ENCODE measurements at places on chromosomes 3 and 15.
A peak's percentile ranks its signal among the peaks of the same experiment; 100 is the strongest.

- DNase-seq, result no peak
Observed at GRCh38 chr3:20573175-20573574, 387.2 kb upstream of the SGO1 start.

DNA sequence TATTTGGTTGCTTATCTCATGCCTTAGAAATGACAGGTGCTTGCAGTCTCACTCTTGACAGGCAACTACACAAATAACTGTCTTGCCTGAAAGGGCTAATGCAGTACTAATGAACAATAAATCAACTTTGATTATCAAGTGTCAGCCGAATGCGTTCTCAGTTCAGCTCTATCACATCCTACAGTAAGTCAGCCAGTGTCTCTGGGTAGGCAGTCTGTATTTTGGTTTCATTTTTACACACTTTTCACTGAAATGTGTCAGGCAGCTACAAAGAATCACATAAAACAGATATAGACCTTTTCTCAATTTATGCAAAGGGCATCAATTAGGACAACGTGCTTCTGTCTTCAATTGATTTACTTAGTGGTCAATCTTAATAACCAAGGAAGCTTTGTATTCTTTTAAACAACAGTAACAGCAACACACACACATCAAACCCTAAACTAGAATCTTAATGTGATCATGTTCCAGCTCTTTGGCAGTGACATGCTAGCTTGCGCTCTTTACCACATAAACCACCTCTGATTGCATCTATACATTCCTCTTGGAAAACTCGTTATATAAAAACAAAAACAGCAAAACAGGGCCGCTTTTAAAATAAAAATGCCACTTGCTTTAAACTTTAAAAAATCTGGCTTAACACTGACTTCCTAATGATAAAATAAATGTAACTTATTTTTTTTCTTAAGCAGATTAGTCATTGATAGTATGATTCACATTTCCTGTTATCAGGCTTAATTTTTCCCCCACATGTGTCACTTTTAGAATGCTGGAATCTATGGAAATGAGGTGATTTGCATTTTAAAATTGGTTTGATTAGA is 520.4 kb downstream of the FOXP1 start:
- DNase-seq, result no peak

GRCh38 chr3:187750006-187750512 is 4.8 kb upstream of the BCL6 start:
- DNase-seq, result no peak

- DNase-seq, result no peak
Observed at GRCh38 chr3:153273217-153273616, 111.2 kb downstream of the RAP2B start.

GRCh38 chr3:23815879-23816278 is 10.1 kb downstream of the UBE2E1 start:
- no peak for DNase-seq

DNA sequence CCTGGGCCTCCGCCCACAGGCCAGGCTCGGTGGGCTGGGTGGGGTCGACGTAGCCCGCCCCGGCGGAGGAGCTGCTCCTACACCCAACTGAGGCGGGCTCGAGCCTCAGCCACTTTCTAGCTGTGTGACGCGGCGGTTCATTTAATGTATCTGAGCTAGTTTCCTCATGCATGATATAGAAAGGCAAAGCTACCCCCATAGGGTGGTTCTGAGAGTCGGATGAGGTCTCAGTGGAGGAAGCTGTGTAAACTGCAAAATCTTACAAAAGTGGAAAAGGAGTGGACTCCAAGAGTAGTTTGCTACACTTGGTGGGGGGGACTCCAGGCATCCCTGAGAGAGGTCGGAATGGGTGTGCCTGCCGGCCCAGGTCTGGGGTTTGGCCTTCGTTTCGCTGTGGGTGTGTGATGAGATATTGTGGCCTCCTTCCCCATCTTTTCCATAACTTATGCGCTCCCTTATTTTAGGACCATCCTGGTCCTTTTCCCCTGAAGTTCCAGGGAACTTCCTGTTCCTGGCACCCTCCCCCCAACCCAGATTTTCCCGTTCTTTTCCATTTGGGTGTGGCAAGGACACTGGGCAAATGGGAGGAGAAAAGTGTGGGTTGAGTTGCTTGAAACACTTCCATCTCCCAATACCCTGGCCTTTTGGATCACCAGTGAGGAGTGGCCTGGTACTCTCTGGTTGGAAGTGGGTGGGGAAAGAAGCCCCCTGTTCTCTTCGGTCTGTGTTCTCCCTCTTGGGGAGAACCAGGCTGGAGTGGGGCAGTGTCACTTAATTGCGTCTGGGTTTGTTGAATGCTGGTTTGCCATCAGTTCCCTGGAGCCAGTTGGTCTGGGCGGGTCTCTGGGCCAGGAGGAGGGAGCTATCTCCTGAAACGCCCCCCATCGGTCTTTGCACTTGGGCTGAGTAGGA is 1.1 kb downstream of the PDIA5 start:
- no peak for DNase-seq

DNA sequence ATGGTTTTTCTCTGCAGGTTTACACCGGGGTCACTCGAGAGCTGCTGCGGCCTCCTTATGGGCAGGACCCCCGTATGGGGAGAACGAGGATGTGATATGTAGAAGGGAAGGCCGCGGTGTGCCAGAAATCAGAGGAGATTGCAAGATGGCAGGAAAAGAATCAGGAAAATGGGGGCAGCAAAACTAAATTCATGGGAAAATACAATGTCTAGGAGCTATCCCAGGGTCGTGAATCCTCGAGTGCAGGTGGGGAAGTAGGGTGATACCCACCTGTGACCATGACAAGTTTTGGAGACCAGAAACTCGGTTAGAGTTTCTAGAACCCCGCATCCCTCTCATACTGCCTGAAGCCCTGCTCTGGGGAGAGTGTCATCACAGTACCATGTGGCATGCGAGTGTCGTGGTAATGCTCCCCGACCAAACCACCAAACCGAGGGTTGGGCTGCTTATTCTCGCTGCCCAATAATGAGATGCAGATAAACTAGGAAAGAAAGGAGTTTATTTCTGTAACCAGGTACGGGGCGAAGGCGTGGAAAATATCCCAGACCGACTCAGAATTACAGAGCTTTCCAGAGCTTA is 781 bp downstream of the TRNT1 start:
- peak; percentile 8 for DNase-seq

- no peak for DNase-seq
Observed at GRCh38 chr3:54968546-54969172, 40.8 kb upstream of the LRTM1 start.

GRCh38 chr3:126961191-126961790 is 21.6 kb upstream of the PLXNA1 start:
- DNase-seq, result no peak

DNA sequence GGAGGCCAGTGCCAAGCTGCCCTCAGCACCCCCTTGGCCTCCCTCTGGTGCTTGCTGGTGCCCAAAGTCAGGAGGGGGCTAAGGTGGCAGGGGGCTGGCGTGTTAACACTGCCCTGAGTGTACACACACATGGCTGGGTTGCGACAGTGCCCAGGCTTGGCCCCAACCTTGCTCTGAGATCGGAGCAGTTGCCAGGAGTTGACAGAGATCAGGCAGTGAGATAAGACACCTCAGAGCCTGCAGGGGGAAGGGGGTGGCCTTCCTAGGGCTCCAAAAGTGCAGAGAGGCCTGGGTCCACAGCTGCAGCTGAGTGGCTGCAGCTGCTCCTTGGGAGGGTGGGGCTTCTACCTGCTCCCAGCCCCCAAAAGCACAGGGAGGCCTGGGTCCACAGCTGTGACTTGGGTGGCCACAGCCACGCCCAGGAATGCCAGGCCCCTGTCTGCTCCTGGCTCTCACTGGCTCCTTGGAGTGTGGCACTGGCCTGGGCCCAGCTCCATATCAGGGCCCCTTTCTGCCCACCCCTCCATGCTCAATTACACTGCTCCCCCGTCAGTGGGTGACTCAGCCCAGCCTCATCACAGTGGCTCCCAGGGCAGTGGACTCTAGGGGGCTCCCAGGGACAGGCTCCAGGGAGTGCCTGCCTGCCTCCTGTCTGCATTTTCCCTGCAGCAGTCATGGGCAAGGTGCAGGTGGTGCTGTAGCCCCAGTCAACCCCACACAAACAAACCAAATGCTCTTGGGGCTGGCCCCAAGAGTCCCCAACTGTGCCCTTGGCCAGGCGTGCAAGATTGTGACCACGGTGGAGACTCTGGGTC is 56.4 kb upstream of the C15orf39 start:
- DNase-seq, result no peak

- no peak for DNase-seq
Observed at GRCh38 chr3:24149032-24149431, 203.9 kb downstream of the NR1D2 start.

- DNase-seq, result peak; percentile 3
Observed at GRCh38 chr15:64355348-64355943, 527 bp downstream of the CSNK1G1 start.

DNA sequence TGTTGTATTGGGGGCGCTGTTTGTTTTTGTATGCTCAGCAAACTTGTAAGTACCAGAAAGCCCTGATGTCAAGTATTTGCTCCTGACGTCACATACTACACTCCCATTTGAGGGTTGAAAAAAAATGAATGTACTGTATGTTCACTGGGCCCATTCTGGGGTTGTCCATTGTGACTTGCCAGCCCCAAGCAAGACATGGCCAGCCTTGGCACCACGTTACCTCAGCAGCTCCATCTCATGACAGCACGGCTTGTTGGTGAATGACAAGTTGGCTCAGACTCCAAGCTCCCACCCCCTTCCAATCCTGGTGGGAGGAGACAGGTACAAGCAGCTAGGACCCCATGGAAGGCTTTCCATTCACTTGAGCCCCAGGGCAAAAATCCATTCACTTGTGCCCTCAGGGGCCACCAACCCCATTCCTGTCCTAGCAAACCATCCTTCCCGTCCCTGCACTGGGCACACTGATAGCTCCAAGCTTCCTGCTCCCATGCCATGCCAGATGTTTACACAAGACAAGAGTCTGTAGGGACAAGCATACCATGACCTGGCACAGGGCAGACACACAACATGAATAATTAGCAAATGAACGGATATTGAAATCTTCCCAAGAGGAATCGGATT is 1.6 kb downstream of the PHGR1 start:
- no peak for DNase-seq

GRCh38 chr15:47301481-47301880 is 415.8 kb upstream of the SEMA6D start:
- DNase-seq, result no peak

DNA sequence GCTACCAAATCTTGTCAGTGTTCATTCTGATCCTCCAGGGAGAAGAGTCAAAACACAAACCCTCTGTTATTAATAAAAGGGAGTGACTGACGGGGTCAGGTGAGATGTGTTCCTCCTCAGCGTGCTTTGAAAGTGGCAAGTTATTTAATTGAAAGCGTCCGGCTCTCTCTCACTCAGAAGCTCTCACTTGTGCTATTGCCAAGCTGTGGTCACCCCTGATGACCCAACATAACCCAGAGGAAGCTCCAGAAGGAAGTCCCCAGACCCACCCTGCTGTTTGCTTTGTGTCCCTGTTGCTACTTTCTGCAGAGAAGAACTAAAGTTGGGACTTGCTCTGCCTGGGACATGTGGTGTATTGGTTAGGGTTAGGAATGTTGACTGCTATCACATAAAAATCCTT is 235.6 kb downstream of the EDEM1 start:
- DNase-seq, result no peak

Measured in stimulated activated CD8-positive, alpha-beta memory T cell treated with anti-CD3 and anti-CD28 coated beads, Interleukin-4, amount 100 ng/mL, for 1 hour (primary cell).